ENCODE measurements at places on chromosomes 13 and 19.
A peak's percentile ranks its signal among the peaks of the same experiment; 100 is the strongest.

GRCh38 chr19:29395111-29395733, 130.6 kb upstream of the VSTM2B start:
- no peak for DNase-seq

DNA sequence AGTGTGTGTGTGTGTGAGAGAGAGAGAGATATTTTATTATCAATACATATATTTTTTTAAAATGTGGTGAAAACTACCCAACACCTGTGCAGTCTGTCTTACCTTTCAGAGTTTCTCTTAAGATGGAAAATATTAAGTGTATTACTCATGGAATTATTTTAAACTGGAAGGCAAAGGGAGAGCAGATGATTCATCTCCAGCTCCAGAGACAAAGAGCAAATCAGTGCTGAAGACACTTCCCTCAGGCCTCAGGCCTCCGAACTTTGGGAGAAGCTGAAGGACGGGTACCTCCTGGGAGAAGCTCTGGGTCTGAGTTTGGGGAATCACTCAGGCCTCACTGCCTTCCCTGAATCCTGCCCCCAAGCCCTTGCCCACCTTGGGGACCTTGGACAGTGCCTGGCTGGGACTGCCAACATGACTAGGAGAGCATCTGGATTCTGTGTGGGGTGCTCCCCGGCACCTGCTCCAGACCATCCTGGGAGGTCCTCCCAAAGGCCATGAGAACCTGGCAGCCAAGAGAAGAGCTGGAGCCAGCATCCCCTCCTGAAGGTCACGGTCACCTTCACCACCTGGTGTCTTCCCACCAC, 170.4 kb upstream of the UBL3 start:
- DNase-seq, result no peak

- no peak for DNase-seq
These were observed 13.8 kb downstream of the EPS15L1 start for GRCh38 chr19:16457954-16458331.

DNA sequence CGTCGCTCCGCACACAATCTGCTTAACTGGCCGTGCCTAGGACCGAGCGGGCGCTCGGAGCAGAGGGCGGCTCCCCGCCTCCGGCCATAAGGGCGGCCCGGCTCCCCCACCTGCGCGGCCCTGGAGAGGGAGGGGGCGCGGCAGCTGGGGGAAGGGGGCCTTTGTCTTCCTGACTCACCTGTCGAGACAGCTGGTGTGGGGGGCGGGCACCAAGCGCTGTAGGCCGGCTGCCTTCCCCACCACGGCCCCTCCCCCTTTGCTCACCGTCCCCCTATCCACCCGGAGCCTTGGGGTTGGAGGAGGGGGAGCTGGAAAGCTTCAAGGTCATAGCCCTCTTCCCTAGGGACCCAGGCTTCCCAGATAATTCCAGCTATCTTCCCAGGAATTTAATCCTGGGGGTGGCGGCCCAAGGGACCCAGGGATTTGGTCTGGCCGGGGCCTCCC, 1.2 kb downstream of the VASP start:
- no peak for DNase-seq

GRCh38 chr19:53961523-53962356, 997 bp upstream of the CACNG8 start:
- no peak for DNase-seq

GRCh38 chr13:98333486-98333885, 156.4 kb upstream of the RNF113B start:
- no peak for DNase-seq

GRCh38 chr13:50400035-50400726, 384.9 kb downstream of the KCNRG start:
- no peak for DNase-seq

GRCh38 chr19:49882643-49883042, 5.1 kb downstream of the TBC1D17 start:
- no peak for DNase-seq

DNA sequence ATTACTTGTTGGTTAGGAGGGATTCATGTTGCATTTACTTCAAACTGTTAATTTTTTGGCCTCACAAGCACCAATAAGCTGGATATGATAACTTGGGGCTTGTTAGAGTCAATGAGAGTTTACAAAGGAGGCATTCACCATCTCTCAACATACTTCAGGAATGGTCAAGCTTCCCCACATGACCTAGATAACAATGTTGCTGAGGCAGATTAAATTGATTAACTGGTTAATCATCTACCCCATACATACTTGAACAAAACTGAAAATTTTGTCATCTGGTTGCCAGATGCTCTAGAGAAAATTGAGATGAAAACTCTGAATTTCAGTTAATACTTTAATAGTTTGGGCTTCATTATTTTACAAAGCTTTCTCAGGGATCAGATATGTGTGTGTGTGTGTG, 43.0 kb upstream of the UBL3 start:
- DNase-seq, result no peak

GRCh38 chr19:9909251-9909650, 27.1 kb downstream of the OLFM2 start:
- DNase-seq, result no peak

- no peak for DNase-seq
These were observed 11.9 kb downstream of the C19orf25 start for GRCh38 chr19:1467215-1467489.

GRCh38 chr19:51016798-51017683, 2.5 kb downstream of the KLK10 start:
- DNase-seq, result peak; percentile 42

DNA sequence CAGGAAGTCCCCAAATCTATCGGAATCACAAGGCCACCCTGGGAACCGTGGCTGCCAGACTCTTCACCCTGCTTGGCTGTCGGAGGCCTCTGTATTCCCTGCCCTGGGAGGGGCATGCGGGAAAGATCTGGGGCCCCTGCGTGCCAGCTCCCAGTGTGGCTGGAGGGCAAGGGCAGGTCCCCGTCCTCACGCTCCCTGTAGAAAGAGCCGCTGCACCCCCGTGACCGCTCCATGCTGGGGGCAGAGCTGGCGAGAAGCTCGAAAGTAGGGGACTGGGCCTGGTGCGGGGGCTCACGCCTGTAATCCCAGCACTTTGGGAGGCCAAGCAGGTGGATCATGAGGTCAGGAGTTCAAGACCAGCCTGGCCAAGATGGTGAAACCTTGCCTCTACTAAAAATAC, 208.4 kb upstream of the SOX1 start:
- no peak for DNase-seq

GRCh38 chr19:617551-618246, 15.6 kb downstream of the POLRMT start:
- no peak for DNase-seq

- DNase-seq, result no peak
These were observed 31.7 kb upstream of the C1QTNF9B start for GRCh38 chr13:23928985-23929384.

DNA sequence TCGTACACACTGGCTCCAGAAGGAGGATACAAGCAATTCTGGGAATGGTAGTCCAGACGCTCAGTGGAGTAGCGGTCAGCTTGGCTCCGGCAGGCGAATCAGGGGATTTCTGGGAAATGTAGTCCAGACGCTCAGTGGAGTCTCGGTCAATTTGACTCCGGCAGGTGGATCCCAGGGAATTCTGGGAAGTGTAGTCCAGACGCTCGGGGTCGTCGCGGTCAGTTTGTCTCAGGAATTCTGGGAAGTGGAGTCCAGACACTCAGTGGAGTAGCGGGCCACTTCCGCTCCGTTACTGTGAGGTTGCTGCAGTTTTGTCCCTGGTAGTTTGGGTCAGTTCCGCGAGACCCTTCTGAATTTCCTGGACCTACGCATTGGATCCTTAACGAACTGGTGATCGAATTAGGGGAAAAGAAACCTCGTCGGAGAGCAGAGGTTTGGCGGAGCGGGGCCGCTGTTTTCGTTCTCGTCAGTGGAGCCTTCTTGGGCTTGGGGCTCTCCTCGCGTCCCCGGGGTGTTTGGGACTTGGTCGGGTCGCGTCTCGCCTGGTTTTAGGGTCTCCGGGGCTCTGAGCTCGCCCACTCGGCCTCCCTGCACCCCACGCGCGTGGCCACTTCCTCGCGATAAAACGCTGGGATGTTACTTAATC, at the start of gene ZNF225:
ZNF225 (plus strand) TSS at position 262 of the 646 bp plus-strand sequence. CDS start 2,429 bp downstream, outside the sequence.
- DNase-seq, result peak; percentile 83

DNA sequence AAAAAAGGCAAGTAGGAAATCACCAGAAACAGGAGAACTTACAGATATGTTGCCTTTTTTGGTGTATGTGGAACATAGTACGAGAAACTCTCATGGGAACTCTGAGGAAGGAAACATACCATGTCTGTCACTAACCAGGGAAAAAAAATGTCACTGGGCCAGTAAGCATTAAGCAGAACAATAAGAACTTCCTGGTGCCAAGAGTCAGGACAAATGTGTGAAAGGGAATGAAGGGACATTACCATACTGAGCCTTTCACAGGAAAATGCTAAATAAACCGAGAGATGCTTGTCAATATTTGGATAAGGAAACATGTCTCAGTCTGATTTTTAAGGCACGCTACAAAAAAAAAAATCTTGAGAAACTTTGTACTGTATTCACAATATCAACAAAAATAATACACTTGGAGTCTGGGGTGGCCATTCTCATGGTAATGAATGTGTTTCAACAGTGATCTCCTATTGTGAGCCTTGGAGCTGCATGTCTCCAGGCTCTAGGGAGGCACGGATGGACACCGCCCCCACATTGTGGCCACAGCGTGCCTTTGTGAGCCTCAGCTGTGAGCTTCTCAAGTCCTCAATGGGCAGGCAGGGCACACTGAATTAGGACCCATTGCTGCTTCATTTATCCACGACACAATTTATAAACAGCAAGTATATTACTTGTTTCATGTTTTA, 113.0 kb upstream of the ARGLU1 start:
- DNase-seq, result no peak

DNA sequence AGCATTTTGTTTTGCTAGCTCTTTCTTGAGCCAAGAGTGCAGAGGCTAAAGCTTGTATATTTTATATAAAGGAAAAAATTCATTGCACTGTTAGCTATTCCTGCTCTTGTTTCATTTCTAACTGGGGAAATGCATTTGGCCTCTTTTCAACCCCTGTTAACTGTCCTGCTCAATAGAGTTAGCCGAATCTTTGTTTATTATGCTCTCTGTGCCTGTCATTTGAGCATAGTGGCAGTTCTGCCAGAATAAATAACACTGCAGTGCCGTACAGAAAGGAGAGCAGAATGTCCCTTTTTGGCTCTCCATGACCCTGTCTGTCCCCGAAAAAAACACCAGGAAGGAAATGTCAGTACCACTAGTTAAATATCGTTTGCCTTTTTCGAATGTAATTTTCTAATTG, 350.8 kb downstream of the MYO16 start:
- DNase-seq, result no peak

- DNase-seq, result no peak
These were observed 147.1 kb downstream of the MTUS2 start for GRCh38 chr13:28967029-28967915.

DNA sequence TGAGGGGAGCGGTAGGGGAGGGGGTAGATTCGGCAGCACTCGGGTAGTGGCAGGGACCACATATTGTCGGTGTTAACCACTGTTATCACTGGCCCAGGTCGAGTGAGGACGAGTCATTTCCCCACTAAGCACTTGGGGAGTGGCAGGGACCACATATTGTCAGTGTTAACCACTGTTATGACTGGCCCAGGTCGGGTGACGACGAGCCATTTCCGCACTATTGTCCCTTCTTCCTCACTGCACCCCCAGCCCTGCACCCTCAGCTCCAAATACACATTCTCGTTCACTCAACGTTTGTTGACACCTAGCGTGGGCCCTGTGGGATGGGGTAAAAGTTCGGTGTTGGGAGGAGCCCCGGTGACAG, 467 bp upstream of the CLN5 start:
- DNase-seq, result peak; percentile 43

DNA sequence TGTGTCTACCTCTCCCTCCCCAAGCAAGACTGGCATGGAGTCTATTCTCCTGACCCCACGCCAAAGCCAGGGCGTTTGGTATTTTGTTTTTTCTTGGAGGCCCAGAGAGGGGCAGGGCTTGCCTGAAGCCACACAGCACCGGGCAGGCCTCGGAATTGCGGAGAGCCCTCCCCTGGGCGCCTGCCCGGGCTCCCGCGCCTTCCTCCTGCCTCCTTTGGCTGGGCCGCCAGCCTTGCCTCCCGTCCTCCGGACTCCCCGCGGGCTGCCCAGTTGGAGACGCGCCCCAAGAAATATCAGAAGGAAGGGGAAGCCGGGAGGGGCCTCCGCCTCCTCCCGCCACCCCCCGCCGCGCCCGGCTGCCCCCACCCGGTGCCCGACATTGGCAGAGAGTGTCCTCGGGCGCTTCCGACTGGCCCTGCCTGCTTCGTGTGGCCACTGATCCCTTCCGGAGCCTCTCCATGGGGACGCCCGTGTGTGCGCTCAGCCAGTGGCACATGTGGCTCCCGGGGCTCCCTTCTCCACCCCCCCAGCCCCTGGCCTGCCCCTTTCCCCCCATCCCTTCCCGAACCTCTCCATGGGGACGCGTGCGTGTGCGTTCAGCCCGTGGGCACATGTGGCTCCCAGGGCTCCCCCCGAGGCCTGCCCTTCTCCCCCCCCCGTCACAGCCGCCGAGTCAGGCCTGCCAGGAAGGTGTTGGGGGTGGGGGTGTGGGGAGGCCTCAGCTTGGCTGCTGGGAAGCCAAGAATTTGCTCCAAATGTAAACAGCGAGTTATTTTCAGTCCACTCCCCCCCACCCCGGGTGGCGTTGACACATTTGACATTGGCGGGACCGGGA, 37.3 kb downstream of the NFIC start:
- no peak for DNase-seq

- DNase-seq, result no peak
These were observed 81.3 kb downstream of the TEX29 start for GRCh38 chr13:111401755-111402154.

GRCh38 chr13:51152701-51153100, 41.6 kb upstream of the C13orf42 start:
- DNase-seq, result no peak

- DNase-seq, result no peak
These were observed 16.1 kb downstream of the LGALS16 start for GRCh38 chr19:39671739-39672363.

DNA sequence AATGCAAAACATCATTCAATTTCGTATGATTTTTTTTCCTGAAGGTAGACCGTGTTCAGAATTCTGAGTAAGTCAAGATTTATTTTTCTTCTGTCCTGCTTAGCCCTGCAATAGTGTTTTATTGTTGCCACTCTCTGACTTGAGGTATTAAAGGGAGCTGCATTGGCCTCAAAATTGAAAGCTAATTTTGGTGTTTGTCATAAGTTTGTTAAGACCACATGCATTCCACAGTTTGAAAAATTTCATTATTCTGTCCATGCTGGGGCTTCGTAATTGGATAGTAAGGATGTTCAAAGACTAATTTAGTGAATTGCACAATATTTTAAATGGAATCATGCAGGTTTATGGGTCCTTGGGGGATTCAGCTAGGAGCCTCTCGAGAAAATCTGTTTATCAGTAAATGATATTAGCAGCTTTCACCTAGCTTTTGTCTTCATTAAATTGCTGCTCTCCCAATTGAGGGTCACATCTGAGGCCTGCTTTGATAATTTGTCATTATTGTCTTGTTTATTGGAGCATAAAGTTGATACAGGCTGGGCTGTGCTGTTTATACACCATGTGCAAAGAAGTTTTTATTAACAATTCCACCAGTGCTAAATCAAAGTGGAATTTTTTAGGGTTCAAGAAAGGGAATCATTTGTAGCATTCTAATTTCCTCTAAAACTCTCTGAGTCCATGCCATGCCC, 339.8 kb upstream of the OBI1 start:
- no peak for DNase-seq

All from stimulated activated CD4-positive, alpha-beta T cell treated with anti-CD3 and anti-CD28 coated beads, Interleukin-4, amount 100 ng/mL, for 48 hours (primary cell).